Urinary bladder (tissue), 4 donors: ENCODE measurements at places on chromosomes 6 and 20. TPM values are rescaled to one million over a fixed set of nuclear protein-coding genes. Genes with fewer than 3 reads are reported as not detected.

DNA sequence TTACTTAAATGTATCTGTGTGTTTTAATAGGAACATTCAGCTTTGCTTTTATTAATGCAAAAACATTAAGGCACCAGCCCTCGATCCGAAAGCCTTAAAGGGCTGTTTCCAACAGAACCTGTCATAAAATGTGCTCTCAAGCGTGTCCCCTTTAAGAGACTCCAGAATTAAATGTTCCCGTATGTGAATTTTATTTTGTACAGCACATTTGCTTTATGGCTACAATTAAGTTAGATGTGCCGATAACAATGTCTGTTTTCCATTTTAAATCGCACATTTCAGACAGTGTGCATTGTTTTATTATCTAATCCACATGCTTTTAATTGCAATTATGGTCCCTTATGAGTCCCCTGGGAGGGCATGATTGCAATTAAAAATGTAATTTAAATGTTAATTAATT lies 198.9 kb downstream of the TSHZ2 start:
- DNase-seq, result peak; percentile 29

DNA sequence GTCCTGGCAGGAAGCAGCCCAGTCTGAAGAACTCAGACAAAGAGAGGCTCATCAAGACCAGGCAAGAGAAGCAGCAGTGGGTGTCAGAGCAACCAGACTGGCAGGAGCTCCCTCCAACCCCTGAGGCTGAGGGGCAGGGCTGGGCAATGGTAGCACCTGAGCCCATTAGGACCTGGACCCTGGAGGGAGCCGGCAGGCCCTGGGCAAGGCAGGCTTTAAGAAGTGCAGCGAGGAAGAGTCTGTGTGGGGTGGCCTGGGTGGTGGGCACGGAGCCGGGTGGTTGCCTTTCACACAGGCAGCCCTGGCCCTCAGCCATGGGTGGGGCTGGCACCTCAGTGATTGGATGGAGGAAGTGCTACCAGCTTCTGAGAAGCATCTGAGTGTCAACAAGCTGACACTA lies 33.1 kb upstream of the IRF4 start:
- no peak for DNase-seq

- no peak for DNase-seq
These were observed 47.1 kb downstream of the FHL5 start for GRCh38 chr6:96610019-96610418.

GRCh38 chr6:53233309-53233708 lies 84.7 kb upstream of the GCM1 start:
- no peak for DNase-seq

DNA sequence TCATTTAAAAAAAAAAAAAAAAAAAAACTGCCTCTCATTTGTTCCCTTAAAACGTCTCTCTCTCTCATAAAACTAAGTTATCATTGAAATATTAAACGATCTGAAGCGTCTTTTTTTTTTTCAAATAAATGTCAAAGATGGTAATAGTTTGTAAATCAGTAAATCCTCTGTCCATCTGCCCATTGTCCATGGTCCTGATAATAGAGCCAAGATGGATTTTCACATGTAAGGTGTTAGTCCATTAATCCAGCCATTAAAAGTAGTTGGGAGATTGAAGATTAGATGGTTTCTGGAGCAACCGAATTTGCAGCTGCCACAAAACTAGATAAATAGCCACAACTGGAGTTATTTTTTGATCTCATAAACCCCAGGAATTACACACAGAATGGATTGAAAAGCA lies 145.8 kb upstream of the SNX9 start:
- DNase-seq, result no peak

DNA sequence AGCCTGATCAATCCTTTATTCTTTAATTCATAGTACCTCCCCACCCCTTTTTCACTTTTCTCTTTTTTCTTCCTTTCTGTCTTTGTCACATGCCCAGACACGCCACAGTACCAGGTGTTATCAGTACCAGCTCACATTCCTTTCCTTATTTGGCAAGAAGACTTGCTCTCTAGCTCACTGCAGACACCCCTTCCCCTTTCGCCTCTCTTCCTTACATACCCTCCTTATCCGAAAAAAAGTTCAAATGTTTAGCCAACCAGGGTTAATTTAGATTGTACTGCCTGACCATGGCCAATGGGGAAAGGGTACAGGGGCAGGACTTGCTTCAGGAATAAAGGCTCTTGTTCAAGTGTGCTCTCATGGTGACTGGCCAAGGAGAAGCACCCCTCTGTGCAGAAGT lies 9.3 kb upstream of the SIRPB2 start:
- no peak for DNase-seq

KIF6 gene
- 1.1 TPM for total RNA-seq

DNA sequence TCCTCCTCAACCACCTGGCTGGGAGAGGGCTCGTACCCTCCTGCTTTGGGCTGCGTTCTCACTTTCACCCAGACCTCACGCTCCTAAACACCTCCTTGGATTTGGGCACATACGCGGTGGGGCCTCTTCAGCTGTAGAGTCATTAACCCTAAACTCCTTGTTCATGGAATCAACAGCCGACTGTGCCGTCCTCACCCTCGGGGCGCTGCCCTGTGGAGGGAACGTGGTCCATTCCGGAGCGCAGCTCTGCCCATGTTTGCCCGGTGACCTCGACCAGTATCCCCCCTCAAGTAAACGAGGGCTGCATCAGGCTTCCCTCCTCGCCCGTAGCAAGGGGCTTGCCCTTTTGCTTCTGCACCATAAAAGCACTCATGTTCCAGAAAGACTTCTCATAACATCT lies 174.0 kb upstream of the QKI start:
- DNase-seq, result no peak

- no peak for DNase-seq
These were observed 18.9 kb upstream of the SLC22A2 start for GRCh38 chr6:160277546-160277945.

GRCh38 chr20:1362484-1362883 lies 30.4 kb downstream of the FKBP1A start:
- no peak for DNase-seq

DNA sequence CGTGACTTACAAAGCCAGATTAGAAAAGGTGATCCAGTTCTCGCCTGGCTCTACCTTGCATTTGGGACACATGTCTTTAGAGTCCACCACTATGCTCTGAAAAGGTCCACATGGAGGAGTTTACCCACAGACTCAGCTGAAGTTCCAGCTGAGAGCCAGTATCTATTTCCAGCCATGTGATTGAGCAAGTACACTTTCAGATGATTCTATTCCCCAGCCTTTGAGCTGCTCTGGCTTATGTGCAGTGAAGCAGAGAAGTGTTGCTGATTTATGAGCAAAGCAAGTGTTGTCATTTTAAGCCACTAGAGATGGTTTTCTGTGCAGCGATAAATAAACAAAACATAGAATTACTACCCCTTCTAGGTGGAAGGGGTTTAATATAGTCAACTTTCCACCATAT lies 520.8 kb upstream of the RNF217 start:
- DNase-seq, result no peak

GRCh38 chr6:44277763-44278162 lies 7.5 kb downstream of the TMEM151B start:
- DNase-seq, result no peak

DNA sequence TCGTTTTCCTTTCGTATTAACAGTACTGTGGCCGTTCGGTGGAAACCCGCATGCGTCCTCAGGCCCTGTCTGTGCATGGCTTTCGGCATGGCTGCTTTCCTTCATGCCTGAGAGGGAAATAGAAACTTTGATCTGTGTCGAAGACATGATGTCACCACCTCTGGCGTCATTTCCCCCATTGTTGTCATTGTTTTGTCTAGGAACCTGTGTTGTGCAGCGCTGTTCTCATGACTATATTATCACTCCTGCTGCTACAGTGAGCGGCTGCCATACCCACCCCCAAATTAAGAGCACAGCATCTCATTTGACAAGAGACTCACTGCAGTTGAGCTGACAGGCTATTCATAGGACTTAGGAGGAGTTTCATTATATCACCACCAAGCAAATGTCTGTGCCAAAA lies 172.3 kb downstream of the TMEM242 start:
- no peak for DNase-seq

EPPIN gene
- not detected for total RNA-seq

DNA sequence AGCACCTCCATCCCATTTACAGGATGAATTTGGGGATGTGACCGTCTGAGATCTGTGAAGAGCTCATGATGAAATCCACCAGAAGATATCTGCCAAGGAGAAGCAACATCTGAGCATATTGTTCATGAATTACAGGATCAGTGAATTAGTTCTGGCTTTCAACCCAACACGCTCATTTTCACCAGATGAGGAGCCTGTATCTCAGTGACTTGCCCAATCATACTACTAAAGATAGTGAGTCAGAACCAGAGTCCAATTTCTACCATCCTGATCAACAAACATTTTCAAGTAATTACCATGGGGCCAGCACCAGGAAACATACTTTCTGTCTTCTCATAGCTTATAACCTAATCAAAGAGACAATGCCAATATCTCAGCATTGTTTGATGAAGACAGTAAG lies 116.6 kb downstream of the ZDHHC14 start:
- DNase-seq, result no peak

- DNase-seq, result no peak
These were observed 1.8 kb downstream of the PTPRK start for GRCh38 chr6:128518434-128519131.

DNA sequence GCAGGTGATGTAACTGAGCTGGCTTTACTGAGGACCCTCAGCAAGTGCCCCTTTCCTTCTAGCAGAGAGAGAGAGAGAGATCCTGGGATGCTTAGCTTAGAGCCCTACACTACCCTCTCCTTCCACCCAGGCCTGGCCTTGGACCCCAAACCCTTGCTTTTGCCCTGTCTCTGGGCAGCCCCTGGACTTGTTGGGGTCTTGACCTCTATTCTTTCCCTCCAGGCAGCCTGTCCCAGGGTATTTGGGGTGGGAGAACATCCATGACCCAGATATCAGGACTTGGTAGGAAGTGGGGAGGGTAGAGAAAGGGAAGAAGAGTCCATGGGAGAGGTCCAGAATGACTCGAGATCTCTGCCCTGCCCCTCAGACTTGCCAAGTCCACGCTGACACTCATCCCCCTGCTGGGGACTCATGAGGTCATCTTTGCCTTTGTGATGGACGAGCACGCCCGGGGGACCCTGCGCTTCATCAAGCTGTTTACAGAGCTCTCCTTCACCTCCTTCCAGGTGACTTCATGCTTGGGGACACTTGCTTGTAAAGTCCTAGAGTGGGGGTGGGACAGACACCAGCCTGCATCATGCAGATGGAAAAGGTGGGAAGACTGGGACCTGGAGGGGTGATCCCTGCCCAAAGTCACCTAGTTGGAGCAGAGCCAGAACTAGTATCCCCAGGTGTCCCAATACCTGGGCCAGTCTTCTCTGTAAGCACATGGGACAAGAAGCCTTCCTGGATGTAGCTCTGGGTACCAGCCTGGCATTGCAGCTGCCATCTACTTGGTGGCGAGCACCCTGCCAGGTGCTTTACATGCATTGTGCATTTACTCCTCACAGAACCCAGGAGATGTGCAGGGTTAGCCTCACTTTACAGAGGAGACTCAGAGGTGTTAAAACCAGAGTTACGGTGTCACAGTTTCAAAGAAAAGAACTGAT lies 30.9 kb downstream of the GLP1R start:
- no peak for DNase-seq

DNA sequence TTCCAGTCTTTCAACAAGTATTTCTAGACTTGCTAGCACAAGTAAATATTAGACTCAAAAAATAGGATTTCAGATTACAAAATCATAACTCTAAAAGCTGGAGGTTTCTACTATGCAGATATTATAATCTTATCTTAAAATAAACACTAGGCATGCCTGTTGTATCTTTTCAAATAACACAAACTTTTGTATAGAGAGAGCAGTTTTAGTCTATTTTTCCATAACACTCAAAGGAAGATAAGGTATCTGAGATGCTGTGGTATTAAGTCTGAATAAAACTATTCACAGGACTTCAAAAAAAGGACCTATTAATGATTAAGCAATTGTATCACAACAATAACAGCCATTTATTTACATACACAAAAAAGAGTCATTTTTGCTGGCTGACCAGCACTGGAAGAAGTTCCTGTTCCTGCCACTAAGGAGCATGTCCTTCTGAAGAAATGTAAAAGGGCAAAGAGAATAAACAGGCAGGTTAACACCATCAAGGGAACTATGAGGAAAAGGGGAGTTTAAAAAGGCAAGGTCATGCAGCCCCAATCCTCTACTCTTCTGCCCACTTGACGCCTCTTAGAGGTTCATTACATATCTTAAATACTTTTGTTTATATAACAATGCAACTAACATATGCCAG lies 39.4 kb downstream of the REPS1 start:
- no peak for DNase-seq

FOXQ1 gene
- total RNA-seq, result 10.8 TPM

SULF2 gene
- total RNA-seq, result 34.7 TPM

- no peak for DNase-seq
These were observed 34.0 kb upstream of the MMS22L start for GRCh38 chr6:97316978-97317377.

DNA sequence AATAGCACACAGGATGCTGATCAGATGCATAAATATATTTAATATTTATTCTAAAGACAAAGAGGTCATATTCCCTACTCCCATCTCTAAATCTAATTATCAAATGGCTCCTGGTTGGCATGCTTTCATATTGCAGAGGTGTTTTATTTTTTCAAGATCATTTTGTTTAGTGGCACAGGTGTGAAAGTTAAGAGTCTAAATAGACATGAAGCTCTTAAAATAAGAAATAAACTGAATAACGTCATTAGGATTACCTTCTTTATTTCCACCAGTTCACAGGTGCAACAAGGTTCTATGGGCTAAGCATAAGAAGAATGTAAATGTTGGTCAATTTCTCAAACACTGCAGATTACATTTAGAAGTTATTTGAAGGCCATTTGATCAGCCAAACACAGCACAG lies 7.1 kb upstream of the CYP24A1 start:
- no peak for DNase-seq

DNA sequence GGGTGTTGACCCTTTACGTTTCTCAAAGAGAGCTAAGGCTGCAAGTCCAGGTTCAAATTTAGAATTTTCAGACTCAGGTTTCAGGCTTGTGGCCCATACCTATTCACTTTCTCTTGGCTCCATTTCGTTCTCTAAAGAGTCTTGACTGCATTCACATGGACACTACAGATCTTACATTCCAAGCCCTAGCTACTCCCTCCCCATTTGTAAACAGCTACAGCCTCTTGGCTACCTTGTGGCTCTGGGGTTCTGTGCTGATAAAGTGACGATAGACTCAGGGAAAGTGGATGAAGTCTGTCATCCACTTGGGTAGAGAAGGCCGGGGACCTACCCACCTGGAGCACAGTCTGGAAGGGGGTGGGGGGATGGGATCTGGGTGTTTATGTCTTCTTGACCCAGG lies 503.3 kb downstream of the LMBRD1 start:
- no peak for DNase-seq

- DNase-seq, result no peak
These were observed 82.7 kb upstream of the AKIRIN2 start for GRCh38 chr6:87784690-87785089.
